Liver (tissue), 10 donors: ENCODE measurements at places on chromosomes 13 and 19.
A peak's percentile ranks its signal among the peaks of the same experiment; 100 is the strongest.

DNA sequence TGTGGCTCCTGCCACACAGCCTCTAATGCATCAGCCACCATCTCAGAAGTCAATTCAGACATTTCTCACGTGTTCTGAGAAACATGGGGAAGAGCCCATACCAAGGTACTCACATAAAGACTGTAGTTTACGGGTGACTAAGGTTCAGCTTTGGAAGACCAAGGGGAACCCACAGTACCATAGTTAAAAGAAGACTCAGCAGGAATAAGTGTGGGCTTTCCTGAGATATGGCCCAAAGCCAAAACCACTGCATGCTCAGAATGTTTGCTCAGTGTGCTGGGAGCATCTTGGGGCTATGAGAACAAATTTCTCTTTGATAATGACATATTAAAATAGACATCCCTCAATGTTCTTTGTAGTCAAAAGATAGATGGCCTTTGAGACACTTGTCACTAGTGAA lies 283.8 kb downstream of the DCT start:
- DNase-seq: no peak

GRCh38 chr19:38135150-38135998 lies 88.6 kb downstream of the DPF1 start:
- DNase-seq: no peak

DNA sequence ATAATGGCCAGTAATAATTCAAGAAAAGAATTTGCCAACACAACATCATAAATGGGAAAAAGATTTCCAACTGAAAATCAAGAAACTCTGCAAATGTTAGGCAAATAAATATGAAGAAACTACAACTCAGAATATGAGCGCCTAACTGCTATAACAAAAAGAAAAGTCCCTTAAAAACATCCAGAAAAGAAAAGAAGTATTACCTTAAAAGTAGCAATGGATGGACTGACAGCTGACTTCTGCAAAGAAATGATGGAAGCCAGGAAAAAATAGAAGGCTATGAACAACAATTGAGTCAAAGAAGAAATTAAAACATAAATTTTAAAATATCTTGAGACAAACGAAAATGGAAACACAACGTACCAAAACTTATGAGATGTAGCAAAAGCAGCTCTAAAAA lies 482.3 kb upstream of the ZNF507 start:
- DNase-seq: no peak

- no peak for DNase-seq
Measured at GRCh38 chr19:46350758-46351159, 3.9 kb downstream of the PPP5C start.

- DNase-seq: no peak
Measured at GRCh38 chr19:6572217-6572616, 18.7 kb downstream of the CD70 start.

DNA sequence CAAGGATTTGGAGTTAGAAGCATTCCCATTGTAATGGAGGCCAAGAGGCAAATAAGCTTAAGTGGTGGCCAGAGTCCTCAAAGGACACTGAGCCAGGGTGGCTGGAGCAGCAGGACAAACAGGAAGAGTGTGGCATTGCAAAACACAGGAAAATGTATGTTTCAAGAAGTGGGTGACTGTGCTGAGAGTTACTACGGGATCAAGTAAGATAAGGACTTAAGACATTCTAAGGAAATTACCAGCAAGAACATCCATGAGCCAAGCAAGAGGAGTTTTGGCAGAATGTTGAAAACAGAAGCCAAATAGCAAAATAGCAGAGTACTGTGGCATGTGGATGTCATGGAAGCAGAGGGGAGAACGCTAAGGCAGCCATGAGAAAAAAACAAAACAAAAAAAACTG lies 104.2 kb downstream of the RAP2A start:
- no peak for DNase-seq

DNA sequence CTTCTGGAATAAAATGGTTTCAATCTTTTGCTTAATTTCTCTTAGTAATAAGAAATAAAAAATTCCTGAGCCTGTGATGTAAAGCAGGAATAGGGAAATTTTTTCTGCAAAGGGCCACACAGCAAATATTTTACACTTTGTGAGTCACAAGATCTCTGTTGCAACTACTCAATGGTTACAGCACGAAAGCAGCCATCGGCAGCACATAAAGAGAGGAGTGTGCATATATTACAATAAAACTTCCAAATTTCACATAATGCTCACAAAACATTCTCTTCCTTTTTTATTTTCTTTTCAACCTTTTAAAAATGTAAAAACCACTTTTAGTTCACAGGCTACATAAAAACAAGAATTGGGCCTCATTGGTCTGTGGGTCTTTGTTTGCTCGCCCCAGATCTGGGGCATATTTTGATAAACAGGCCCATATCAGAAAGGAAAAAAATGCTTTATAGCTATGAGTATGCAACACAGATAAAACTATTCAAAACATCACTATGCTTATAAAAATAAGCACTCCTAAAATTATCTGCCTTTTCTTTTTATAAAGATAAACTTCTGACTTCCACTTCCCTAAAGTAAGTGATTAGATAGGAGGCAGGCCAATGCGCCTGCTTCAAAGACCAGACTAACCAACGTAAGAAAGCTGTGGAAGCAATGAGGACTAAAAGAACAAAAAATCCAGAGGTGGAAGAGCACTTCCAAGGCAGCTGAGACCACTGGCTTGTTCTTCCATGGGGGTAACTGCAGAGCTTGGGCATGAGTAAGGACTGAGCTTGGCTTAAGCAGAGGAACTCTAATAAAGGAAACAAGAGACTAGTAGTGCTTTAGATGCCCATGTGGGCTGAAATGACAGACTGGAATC lies 26.5 kb downstream of the MYCBP2 start:
- no peak for DNase-seq

- no peak for DNase-seq
Measured at GRCh38 chr19:51186323-51186722, 38.6 kb upstream of the CD33 start.

DNA sequence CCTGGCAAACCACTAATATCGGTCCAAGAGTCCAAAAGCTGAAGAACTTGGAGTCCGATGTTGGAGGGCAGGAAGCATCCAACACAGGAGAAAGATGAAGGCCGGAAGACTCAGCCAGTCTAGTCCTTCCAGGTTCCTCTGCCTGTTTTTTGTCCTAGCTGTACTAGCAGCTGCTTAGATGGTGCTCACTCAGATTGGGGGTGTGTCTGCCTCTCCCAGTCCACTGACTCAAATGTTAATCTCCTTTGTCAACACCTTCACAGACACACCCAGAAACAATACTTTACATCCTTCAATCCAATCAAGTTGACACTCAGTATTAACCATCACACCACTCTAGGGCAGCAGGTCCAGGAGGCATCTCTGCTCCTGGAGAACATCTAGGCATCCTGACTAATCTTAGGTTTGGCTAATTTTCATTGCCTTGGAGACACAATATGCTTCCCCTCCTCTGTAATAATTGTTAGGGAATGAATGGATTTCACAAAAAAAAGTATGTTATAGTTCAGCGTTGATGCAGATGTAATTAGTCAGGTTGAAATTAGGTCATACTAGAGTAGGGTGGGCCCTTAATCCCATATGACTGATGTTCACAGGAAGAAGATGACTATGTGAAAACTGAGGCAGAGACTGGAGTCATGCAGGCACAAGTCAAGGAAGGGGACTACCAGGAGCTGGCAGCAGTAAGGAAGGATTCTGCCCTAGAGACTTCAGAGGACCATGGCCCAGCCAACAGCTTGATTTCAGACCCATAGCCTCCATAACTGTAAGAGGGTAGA lies 183.4 kb downstream of the RBM26 start:
- no peak for DNase-seq

- no peak for DNase-seq
Measured at GRCh38 chr13:40609972-40610726, 56.3 kb downstream of the FOXO1 start.

DNA sequence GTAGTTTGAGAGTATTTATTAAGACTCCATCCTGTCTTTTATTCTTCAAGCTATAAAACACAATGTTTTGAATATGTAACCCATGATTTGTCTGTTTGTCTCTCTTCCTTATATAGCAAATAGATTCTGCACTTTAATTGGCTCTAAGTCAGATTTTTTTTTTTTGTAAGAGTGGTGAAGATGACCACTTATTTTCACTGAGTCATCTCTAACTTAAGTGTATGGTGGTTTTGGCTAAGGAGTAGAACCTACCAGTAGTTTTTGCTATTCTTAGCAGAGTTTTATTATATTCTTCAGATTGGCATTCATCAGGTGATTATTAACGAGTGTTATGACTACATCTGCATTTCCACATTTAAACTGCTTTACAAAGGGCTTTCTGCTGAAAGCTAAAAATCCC lies 194.7 kb downstream of the LMO7 start:
- no peak for DNase-seq

DNA sequence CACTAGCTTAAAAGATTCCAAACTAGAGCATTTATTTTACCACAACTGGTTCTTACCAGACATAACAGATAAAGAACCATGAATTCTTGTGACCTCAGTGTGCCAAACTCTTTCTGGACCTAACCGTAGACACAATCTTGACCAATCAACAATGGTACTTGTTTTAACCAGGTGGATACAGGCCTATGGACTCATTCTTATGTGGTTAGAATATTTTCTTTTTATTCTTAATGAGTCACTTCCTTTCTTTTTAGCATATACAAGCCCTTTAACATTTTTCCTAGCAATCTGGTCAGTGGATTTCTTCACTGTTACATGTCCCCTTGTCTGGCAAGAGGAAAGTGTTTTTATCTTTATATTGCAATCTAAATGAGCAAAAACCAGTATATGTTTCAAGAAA lies 792.1 kb upstream of the SPRY2 start:
- no peak for DNase-seq

DNA sequence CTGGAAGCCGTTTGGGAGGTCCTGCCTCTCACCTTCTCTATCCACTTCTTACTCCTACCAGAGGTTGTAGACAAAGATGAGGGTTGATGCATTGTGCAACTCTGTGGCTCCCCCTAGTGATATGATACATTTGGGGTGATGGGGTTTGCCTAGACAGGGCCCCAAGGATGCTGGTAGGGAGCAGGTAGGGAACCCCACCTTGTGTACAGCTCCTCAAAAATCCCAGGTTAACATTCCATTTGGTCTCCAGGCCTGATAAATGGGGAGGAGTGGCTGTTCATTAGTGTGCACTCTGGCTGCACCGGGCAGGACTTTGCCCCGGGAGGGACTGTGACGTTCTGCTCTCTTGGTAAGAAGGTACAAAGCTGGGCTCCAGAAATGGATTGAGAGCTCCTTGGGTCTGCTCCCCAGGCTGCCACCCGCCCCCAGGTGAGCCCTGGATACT lies 19.2 kb downstream of the SIGLEC8 start:
- DNase-seq: no peak

GRCh38 chr13:44818016-44818415 lies 171.3 kb downstream of the NUFIP1 start:
- DNase-seq: no peak

GRCh38 chr13:98890925-98891324 lies 86.9 kb downstream of the DOCK9 start:
- DNase-seq: no peak

GRCh38 chr19:664913-665443 lies 2.0 kb upstream of the RNF126 start:
- DNase-seq: peak; percentile 85

GRCh38 chr19:47507924-47508553 lies 6.8 kb downstream of the NAPA start:
- no peak for DNase-seq

GRCh38 chr13:114148521-114148855 lies 16.1 kb upstream of the RASA3 start:
- DNase-seq: peak; percentile 27

DNA sequence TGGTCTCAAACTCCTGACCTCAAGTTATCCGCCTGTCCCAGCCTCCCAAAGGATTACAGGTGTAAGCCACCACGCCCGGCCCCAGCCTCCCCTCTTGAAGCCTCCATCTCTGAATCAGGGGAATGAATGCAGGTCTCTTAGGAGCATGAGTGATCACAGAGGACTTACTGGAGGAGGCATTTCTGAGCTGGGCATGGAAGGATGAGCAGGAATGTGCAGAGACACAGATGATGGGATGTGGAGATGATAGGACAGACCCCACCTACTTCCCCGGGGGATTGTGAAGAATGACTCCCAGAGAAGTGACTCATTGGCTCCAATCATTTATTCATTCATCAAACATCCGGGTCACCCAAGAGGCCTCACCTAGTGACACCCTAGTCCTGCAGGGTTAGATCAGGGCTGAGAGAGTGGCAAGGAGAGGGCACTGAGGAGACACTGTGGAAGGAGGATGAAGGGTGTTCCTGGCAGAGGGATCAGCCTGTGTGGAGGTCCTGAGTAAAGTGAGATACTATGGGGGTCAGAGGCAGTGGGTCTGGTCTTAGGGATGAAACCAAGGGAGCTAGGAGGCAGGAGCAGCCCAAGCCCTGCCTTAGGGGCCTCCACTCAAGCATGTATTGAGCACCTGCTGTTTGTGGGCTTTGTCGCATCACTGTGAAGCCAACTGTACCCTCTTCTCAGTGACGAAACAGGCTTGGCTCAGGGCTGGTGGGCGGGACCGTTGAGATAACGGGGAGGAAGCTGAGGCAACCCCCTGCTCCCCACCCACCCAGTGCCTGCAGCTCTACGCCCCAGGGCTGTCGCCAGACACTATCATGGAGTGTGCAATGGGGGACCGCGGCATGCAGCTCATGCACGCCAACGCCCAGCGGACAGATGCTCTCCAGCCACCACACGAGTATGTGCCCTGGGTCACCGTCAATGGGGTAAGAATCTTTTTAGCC lies 3.0 kb downstream of the IFI30 start:
- no peak for DNase-seq

GRCh38 chr19:12833738-12834565 lies 427 bp downstream of the RTBDN start:
- no peak for DNase-seq

DNA sequence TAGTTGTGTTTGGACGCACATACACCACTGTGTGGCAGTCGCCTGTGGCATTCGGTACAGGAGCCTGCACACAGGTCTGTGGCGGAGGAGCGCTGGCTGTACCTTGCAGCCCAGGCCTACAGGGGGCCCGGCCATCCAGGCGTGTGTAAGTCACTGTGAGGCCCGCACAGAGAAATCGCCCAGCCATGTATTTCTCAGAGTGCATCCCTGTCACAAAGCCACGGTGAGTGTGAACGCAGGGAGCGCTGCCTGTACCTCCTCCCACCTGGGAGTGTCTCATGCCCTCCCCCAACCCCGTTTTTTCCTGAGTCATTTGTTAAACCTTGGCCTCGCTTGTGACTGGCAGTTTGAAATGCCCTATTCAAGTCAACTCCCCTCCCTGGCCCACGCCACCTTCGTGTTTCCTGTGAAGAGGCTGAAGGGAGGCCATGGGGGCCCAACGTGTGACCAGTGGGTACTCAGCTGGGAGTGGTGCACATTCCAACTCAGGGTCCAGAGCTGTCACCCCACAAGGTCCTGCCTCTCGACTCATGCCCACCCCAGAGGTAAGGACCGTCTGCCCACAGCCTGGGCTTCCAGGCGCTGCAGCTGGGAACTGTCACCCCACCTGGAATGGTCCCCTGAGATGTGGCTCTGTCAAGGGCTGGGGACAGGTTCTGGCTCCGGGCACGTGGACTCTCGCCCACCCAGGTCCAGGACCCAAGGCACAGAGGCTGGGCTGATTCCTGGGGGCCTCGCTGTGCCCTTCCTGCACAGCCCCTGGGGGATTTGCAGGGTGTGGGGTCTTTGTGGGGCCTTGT lies 11.6 kb upstream of the RASA3 start:
- DNase-seq: no peak
